ENCODE measurements at places on chromosomes 11 and 22. TPM values are rescaled to one million over a fixed set of nuclear protein-coding genes. Genes with fewer than 3 reads are reported as not detected.

The OR10A2 gene
- not detected for total RNA-seq

The CCDC89 gene
- total RNA-seq, result not detected

The MS4A6A gene
- total RNA-seq, result not detected

The BIK gene
- total RNA-seq, result 1.4 TPM

The CABP4 gene
- total RNA-seq, result 0.37 TPM

The RANBP1 gene
- total RNA-seq, result 402 TPM

The MMP1 gene
- not detected for total RNA-seq

The IRF7 gene
- total RNA-seq, result 57.1 TPM

The LINC01488 gene
- not detected for total RNA-seq

The UBQLNL gene
- total RNA-seq, result 0.11 TPM

The APOA5 gene
- total RNA-seq, result not detected

The OR4C46 gene
- total RNA-seq, result not detected

The CRYBA4 gene
- total RNA-seq, result not detected

The RASGRP2 gene
- total RNA-seq, result 5.6 TPM

The EMID1 gene
- not detected for total RNA-seq

The OR8A1 gene
- total RNA-seq, result not detected

The SLC16A8 gene
- total RNA-seq, result not detected

- H3K27me3 ChIP-seq, result no peaks in the 10 kb centered on the region
- H3K27ac ChIP-seq, result no peak overlapping the region
- no peak overlapping the region for H3K4me3 ChIP-seq
- H3K4me1 ChIP-seq, result no peaks in the 10 kb centered on the region
These were observed 752.7 kb downstream of the METTL15 start for GRCh38 chr11:28860893-28861292.

DNA sequence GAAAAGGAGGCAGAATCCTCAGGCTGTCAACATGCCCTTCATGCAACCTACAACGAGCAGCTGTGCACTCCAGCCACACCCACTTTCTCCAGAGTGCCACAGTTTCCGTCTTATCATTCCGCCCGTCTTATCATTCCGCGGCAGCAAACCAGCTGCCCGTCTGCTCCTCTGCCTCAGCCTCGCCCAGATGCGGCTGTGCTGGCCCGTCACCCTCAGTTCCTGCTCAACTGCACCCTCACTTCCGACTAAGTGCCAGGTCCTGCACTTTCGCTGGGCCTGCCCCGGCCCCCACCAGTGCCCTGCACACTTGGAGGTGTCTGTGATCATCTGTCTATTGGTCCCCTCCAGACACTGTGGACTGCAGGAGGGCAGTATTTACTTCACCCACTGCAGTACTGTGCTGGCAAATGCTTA, 43.7 kb downstream of the MICAL3 start:
- peak overlapping the region; percentile 29 for H3K4me3 ChIP-seq
- peak overlapping the region; percentile 37 for H3K27ac ChIP-seq
- H3K27me3 ChIP-seq, result no peaks in the 10 kb centered on the region
- DNase-seq, result peak; percentile 69
- H3K4me1 ChIP-seq, result peaks cover 23% of the 10 kb centered on the region

GRCh38 chr22:19218541-19219233, 40.2 kb upstream of the SLC25A1 start:
- H3K4me1 ChIP-seq, result peaks cover 3% of the 10 kb centered on the region
- no peak overlapping the region for H3K4me3 ChIP-seq
- no peak for DNase-seq
- H3K27ac ChIP-seq, result no peak overlapping the region
- no peaks in the 10 kb centered on the region for H3K27me3 ChIP-seq

GRCh38 chr11:16807306-16807705, 68.9 kb downstream of the C11orf58 start:
- no peaks in the 10 kb centered on the region for H3K4me1 ChIP-seq
- DNase-seq, result no peak
- H3K4me3 ChIP-seq, result no peak overlapping the region
- H3K36me3 ChIP-seq, result no peaks in the 10 kb centered on the region
- H3K27me3 ChIP-seq, result no peaks in the 10 kb centered on the region

- H3K4me1 ChIP-seq, result no peaks in the 10 kb centered on the region
- no peak overlapping the region for H3K4me3 ChIP-seq
- no peaks in the 10 kb centered on the region for H3K36me3 ChIP-seq
- no peak for DNase-seq
These were observed 381.3 kb upstream of the LARGE1 start for GRCh38 chr22:34301569-34301968.

DNA sequence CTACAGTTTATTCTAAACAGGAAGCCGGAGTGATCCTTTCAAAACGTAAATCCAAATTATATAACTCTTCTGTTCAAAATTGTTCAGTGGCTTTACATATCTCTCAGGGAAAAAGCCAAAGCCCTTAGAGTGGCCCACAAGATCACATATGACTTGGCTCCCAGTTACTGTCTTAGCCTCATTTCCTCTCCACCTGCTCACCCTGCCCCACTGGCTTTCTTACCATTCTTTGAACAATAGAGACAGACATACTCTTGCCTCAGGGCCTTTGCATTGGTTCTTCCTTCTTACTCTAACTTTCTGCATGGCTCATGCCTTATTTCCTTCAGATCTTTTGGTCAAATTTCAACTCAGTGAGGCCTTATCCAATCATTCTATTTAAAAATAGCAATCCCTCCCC, 52.1 kb downstream of the STIM1 start:
- H3K27ac ChIP-seq, result peak overlapping the region; percentile 55
- no peak overlapping the region for H3K4me3 ChIP-seq
- peaks cover 3% of the 10 kb centered on the region for H3K36me3 ChIP-seq
- peak; percentile 33 for DNase-seq

DNA sequence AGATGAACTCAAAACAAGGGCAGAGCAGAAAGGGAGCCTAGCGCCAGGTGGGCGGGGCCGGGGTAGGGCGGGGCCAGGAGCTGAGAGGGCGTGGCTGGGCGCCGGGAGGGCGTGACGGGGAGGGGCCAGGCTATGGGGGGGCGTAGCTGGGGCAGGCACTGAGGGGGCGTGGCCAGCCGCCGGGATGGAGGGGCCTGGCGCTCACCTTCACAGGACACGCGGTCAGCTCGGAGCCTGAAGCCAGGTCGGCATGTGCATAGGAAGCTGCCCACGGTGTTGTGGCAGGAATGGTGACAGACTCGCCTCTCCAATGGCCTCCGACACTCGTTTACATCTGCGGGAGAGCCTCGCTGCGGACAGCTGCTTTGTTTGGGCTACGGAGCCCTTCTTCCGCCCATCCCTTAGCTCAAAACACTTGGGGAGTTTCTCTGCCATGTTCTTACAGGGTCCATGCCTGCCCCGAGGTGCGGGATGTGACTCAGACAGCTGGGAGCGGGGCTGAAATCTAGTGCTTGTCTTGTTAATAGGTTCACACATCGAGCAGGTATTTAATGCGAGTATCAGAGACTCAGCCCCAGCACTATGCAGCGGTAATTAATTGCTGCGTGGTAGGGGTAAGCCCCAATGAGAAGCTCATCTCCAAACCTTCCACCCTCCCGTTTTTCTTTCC, 13.4 kb downstream of the VWCE start:
- H3K4me3 ChIP-seq, result no peak overlapping the region
- H3K4me1 ChIP-seq, result no peaks in the 10 kb centered on the region
- H3K27me3 ChIP-seq, result no peaks in the 10 kb centered on the region
- DNase-seq, result peak; percentile 65
- peaks cover 19% of the 10 kb centered on the region for H3K36me3 ChIP-seq
- H3K27ac ChIP-seq, result no peak overlapping the region

- H3K4me1 ChIP-seq, result no peaks in the 10 kb centered on the region
- H3K4me3 ChIP-seq, result no peak overlapping the region
- H3K36me3 ChIP-seq, result no peaks in the 10 kb centered on the region
These were observed 211.4 kb upstream of the NARS2 start for GRCh38 chr11:78786086-78786485.

GRCh38 chr11:127448101-127448500, 447.5 kb upstream of the KIRREL3 start:
- no peaks in the 10 kb centered on the region for H3K36me3 ChIP-seq
- no peak overlapping the region for H3K4me3 ChIP-seq
- DNase-seq, result no peak
- no peaks in the 10 kb centered on the region for H3K4me1 ChIP-seq

GRCh38 chr11:134475951-134476350, 63.9 kb upstream of the B3GAT1 start:
- peaks cover 34% of the 10 kb centered on the region for H3K27me3 ChIP-seq
- no peak overlapping the region for H3K4me3 ChIP-seq
- H3K4me1 ChIP-seq, result no peaks in the 10 kb centered on the region
- DNase-seq, result no peak
- H3K36me3 ChIP-seq, result no peaks in the 10 kb centered on the region

- no peak for DNase-seq
- no peaks in the 10 kb centered on the region for H3K36me3 ChIP-seq
- H3K4me3 ChIP-seq, result no peak overlapping the region
- no peak overlapping the region for H3K27ac ChIP-seq
- peaks cover 66% of the 10 kb centered on the region for H3K27me3 ChIP-seq
These were observed 17.4 kb downstream of the LMO2 start for GRCh38 chr11:33874433-33874832.

GRCh38 chr11:102534261-102534872, 3.8 kb upstream of the MMP7 start:
- H3K36me3 ChIP-seq, result no peaks in the 10 kb centered on the region
- peaks cover 11% of the 10 kb centered on the region for H3K27me3 ChIP-seq
- no peak overlapping the region for H3K4me3 ChIP-seq
- H3K27ac ChIP-seq, result no peak overlapping the region
- H3K4me1 ChIP-seq, result no peaks in the 10 kb centered on the region

DNA sequence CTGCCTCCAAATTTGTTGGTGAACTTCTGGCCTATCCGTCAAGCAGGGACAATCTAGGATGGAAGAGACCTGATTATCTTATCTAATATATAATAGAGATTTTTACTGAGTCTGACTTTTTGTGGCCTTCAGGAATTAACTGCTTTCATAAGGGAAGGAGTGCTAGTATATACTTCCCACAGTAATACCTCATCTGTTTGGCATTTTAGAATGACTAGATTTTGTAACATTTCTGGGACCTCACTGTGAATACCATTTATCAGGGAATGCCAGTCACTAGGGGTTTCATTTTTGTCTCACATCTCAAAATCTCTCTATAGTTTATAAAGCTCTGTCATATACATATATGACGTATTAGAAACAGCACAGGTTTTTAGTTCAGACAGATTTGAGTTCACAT, 114.3 kb downstream of the INSC start:
- H3K27me3 ChIP-seq, result peaks cover 2% of the 10 kb centered on the region
- no peak overlapping the region for H3K4me3 ChIP-seq
- H3K36me3 ChIP-seq, result no peaks in the 10 kb centered on the region
- no peak for DNase-seq
- H3K4me1 ChIP-seq, result no peaks in the 10 kb centered on the region

GRCh38 chr11:123178186-123178585, 16.9 kb downstream of the CLMP start:
- no peak overlapping the region for H3K27ac ChIP-seq
- no peak for DNase-seq
- no peaks in the 10 kb centered on the region for H3K36me3 ChIP-seq
- peaks cover 8% of the 10 kb centered on the region for H3K27me3 ChIP-seq
- no peak overlapping the region for H3K4me3 ChIP-seq

DNA sequence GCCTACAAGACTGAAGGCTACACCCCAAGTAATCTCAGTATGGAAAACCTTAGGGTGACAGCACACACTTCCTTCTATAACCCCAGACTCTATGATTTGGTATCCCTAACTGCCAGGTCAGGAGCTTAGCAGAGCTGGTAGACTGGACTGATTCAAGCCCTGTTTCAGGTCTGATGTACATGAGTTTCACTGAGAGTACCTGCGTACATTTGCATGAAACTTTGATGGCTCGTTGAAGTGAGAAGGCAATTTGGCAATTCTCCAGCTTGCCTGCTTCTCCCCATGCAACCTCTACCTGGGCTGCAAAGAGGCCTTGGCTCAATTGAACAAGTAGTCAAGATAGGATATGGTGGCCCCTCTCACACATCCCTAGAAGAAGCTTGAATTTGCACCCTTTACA, 10.2 kb downstream of the FIBIN start:
- no peaks in the 10 kb centered on the region for H3K27me3 ChIP-seq
- no peak for DNase-seq

- peak within 1 kb of the TSS; percentile 98 for H3K4me3 ChIP-seq
- H3K27ac ChIP-seq, result peak within 1 kb of the TSS; percentile 94
- no peaks in the 10 kb centered on the region for H3K27me3 ChIP-seq
These were observed at the start of gene CBL for GRCh38 chr11:119205574-119206510. CBL (plus strand) TSS chr11:119206339; CDS start chr11:119206418, 79 bp downstream.

GRCh38 chr22:19959043-19959586, 17.5 kb upstream of the TXNRD2 start:
- H3K4me3 ChIP-seq, result no peak overlapping the region
- H3K27me3 ChIP-seq, result no peaks in the 10 kb centered on the region
- peak; percentile 15 for DNase-seq
- H3K36me3 ChIP-seq, result peaks cover 4% of the 10 kb centered on the region
- H3K27ac ChIP-seq, result no peak overlapping the region
- peaks cover 13% of the 10 kb centered on the region for H3K4me1 ChIP-seq

GRCh38 chr11:61482513-61482912, 26.0 kb upstream of the LRRC10B start:
- H3K4me1 ChIP-seq, result no peaks in the 10 kb centered on the region
- peak; percentile 64 for DNase-seq
- peaks cover 2% of the 10 kb centered on the region for H3K36me3 ChIP-seq
- no peaks in the 10 kb centered on the region for H3K27me3 ChIP-seq
- H3K27ac ChIP-seq, result no peak overlapping the region

- H3K27ac ChIP-seq, result no peak overlapping the region
- DNase-seq, result no peak
- peaks cover 3% of the 10 kb centered on the region for H3K36me3 ChIP-seq
- H3K27me3 ChIP-seq, result peaks cover 20% of the 10 kb centered on the region
- no peaks in the 10 kb centered on the region for H3K4me1 ChIP-seq
These were observed 34.2 kb downstream of the NNMT start for GRCh38 chr11:114330373-114330772.

DNA sequence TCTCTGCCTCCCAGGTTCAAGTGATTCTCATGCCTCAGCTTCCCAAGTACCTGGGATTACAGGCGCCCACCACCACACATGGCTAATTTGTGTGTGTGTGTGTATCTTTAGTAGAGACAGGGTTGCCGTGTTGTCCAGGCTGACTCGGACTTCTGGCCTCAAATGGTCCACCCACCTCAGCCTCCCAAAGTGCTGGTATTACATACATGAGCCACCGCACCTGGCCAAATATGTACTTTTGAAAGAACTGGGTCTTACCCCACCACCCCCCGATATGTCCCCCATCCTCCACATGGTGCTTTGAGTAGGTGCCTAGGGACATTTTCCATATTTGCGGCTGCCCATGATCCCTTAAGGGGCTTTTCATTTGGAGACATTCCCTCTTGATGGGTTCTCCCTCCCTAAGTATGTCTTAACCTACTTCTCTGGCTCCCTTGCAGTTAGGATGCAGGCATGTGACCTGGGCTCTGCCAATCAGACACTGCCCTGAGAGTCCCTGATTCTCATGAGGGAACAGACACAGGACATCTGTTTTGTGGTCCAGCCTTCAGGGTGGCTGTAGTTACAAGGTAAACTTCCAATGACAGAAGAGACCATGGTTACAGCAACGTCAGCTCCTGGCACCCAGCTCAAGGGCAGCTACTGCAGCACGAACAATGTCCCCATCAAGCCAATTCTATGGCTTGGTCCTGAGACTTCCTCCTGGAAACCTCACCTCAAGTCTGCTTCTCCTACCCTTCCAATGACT, 48.4 kb downstream of the CHST1 start:
- H3K27me3 ChIP-seq, result peaks cover 32% of the 10 kb centered on the region
- H3K4me1 ChIP-seq, result no peaks in the 10 kb centered on the region
- H3K4me3 ChIP-seq, result no peak overlapping the region
- no peaks in the 10 kb centered on the region for H3K36me3 ChIP-seq
- no peak for DNase-seq
- no peak overlapping the region for H3K27ac ChIP-seq

GRCh38 chr11:23314162-23314561, 453.9 kb upstream of the CCDC179 start:
- no peak overlapping the region for H3K4me3 ChIP-seq
- H3K27me3 ChIP-seq, result no peaks in the 10 kb centered on the region
- H3K27ac ChIP-seq, result no peak overlapping the region
- H3K4me1 ChIP-seq, result no peaks in the 10 kb centered on the region
- no peak for DNase-seq

All from activated CD4-positive, alpha-beta T cell treated with anti-CD3 and anti-CD28 coated beads for 36 hours (primary cell).